ENCODE measurements at places on chromosomes 2 and 18.
A peak's percentile ranks its signal among the peaks of the same experiment; 100 is the strongest.

GRCh38 chr2:179741317-179741716 lies 120.1 kb downstream of the ZNF385B start:
- H3K27me3 ChIP-seq = no peaks in the 10 kb centered on the region
- no peak overlapping the region for H3K27ac ChIP-seq
- no peak for DNase-seq
- H3K4me3 ChIP-seq = no peak overlapping the region

DNA sequence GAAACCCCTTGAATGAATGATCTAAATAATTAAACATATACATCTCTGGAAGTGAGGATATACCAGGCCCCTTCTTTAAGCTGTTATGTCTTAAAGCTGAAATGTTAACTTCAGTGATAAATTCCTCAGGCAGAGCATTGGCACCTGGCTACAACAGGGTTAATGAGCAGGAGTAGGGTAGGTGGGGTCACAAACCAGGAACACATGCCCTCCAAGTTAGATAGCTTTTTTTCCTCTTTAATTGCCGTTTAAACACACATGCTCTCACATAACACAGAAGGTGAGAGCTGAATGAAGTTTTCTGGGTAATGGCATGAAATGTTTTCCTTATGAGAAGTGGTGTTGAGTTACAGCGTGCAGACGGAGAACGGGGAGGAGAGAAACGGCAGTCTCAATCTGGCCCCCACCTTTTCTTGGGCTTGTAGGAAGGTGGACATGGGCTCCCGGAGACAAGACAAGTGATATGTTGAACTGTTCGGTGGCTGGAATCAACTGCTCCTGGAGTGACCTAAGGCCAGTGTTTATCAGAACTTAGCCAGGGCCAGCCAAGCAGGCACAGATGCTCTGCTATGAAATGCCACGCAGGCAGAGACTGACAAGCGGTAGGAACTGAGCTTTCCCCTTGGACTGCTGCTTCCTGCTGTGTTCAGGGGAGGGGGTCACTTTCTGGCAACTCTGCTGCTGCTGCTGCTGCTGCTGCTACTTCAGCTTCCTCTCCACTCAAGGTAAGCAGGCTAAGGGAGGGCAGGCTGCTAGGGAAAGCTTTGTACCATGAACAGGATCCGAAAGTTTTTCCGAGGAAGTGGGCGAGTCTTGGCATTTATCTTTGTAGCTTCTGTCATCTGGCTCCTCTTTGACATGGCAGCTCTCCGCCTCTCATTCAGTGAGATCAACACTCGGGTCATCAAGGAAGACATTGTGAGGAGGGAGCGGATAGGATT lies at the start of gene GALNT5:
Gene GALNT5 (plus strand): TSS at position 394 of the 941 bp plus-strand sequence. CDS start 378 bp downstream, at position 772.
- no peaks in the 10 kb centered on the region for H3K27me3 ChIP-seq
- H3K4me1 ChIP-seq = peaks cover 5% of the 10 kb centered on the region
- DNase-seq = peak; percentile 52
- peak within 1 kb of the TSS; percentile 68 for H3K4me3 ChIP-seq

DNA sequence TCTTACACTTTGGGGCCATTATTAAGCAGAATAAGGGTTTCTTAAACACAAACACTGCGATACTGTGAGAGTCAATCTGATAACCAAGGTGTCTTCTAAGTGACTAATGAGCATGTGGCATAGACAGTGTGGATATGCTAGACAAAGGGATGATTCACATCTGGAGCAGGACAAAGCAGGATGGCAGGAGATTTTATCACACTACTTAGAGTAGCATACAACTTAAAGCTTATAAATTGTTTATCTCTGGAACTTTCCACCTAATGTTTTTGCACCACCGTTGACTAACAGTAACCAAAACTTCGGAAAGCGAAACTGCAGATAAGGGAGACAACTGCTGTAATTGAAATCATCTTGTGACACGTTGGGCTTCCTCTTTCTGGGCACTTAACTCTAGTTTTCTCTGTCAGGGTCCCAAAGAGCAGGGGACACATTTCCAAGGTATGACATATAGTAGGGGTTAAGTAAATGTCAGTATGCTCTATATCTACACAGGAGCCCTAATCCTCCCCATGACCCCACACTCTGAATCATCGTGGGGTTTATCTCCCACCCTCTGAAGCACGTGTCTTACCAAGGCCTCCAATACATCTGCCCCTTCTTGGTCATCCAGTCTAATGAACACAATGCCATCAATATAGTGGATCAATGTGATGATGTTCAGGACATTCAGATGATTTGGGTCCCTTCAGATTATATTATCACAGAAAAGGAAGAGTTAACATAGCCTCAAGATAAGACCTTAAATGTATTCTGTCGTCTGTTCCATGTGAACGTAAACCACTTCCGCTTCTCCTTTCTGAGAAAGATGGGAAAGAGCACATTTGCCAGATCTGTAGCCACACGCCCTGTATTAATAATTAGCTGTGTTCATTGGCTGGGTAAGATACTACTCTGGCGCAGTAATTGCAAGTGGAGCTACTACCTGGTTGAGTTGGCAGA lies 78.7 kb downstream of the FTCDNL1 start:
- DNase-seq = no peak
- H3K4me1 ChIP-seq = no peaks in the 10 kb centered on the region
- no peak overlapping the region for H3K4me3 ChIP-seq
- H3K27me3 ChIP-seq = no peaks in the 10 kb centered on the region
- H3K36me3 ChIP-seq = no peaks in the 10 kb centered on the region
- no peak overlapping the region for H3K27ac ChIP-seq

DNA sequence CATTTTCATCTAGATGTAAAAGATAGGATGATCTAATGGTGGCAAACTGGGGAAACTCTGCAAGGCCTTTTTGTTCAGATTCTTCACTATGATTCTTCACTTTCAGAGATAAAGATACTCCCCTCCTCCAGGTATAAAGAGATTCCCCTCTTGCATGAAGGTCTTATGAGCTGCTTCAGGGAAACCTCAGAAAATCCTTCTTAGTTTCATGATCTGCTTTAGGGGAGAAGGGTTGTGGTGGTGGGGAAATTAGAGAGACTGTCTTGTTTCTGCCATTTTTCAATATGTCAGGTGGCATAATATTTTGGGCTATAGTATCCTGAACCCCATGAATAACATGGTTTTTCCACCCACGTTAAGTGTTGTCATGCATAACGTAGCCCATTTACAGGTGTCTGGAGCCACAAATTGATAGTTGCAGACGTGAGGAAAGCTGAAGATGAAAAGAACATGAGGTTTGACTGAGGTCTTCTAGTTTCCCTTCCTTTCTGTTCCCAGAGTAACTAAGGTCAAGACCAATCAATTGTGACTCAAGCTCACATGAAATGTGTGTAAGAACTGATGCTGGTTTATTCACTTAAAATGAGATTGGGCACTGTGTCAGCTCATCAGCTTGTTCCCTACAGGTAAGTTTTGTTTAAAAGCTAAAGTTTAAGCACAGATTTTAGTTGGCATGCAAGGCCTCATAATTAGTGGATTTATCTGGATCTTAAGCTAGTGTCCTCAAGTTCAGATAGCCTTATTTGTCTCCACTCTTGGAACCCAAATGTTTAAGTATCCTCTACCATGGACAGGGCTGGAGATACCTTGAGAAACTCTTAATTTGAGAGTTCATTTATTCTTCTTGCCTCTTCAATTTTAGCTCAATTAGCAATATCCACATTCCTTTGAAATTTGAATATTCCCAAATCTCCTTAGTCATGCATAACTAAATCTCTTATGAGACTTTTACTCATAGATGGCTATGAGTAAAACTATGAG lies 304.5 kb upstream of the FANCL start:
- no peaks in the 10 kb centered on the region for H3K27me3 ChIP-seq
- no peaks in the 10 kb centered on the region for H3K36me3 ChIP-seq
- DNase-seq = no peak
- H3K27ac ChIP-seq = no peak overlapping the region
- H3K4me1 ChIP-seq = peaks cover 11% of the 10 kb centered on the region

DNA sequence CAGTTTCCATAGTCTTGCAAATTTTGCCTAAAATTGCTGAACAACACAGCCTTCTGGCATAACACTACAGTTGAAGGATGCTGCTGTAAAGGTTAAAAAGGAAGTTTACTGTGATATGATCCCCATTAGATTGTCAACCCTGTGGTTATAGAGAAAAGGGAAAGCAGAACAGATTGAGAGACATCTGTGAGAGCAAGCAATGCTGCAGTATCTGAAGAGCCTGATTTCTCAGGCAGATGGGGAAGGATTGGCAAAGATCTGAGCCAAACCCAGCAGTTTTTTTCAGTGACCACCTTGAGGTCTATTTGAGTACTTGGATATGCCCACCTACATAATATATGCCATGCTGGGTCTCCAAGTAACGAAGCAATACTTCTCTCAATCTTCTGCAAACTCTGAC lies 8.5 kb upstream of the ST8SIA3 start:
- no peak overlapping the region for H3K4me3 ChIP-seq
- no peak for DNase-seq
- no peaks in the 10 kb centered on the region for H3K4me1 ChIP-seq
- H3K27me3 ChIP-seq = no peaks in the 10 kb centered on the region

DNA sequence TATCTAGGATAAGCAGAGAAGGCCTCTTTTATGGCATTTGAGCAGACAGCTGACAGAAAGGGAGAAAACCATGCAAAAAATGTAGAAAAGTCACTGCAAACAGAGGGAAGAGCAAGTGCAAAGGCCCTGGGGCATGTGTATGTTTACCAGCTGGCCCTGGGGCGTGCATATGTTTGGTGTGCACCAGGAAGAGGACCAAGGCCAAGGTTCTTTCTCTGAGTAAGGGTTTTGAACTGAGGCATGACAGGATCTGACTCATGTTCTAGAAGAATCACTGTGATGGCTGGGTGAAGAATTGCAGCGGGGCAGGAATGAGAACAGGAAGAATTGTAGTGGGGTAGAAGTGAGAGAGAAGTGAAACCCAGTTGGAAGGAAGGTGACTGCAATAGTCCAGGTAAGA lies 69.6 kb downstream of the STEAP3 start:
- no peak for DNase-seq
- no peaks in the 10 kb centered on the region for H3K27me3 ChIP-seq
- no peak overlapping the region for H3K4me3 ChIP-seq

GRCh38 chr18:47919916-47920315 lies 10.5 kb downstream of the SMAD2 start:
- no peaks in the 10 kb centered on the region for H3K36me3 ChIP-seq
- H3K4me3 ChIP-seq = no peak overlapping the region
- no peaks in the 10 kb centered on the region for H3K27me3 ChIP-seq

- no peaks in the 10 kb centered on the region for H3K27me3 ChIP-seq
- no peak overlapping the region for H3K27ac ChIP-seq
- no peak overlapping the region for H3K4me3 ChIP-seq
- DNase-seq = no peak
- H3K4me1 ChIP-seq = no peaks in the 10 kb centered on the region
Observed at GRCh38 chr2:109476641-109477441, 136.9 kb downstream of the SEPTIN10 start.

DNA sequence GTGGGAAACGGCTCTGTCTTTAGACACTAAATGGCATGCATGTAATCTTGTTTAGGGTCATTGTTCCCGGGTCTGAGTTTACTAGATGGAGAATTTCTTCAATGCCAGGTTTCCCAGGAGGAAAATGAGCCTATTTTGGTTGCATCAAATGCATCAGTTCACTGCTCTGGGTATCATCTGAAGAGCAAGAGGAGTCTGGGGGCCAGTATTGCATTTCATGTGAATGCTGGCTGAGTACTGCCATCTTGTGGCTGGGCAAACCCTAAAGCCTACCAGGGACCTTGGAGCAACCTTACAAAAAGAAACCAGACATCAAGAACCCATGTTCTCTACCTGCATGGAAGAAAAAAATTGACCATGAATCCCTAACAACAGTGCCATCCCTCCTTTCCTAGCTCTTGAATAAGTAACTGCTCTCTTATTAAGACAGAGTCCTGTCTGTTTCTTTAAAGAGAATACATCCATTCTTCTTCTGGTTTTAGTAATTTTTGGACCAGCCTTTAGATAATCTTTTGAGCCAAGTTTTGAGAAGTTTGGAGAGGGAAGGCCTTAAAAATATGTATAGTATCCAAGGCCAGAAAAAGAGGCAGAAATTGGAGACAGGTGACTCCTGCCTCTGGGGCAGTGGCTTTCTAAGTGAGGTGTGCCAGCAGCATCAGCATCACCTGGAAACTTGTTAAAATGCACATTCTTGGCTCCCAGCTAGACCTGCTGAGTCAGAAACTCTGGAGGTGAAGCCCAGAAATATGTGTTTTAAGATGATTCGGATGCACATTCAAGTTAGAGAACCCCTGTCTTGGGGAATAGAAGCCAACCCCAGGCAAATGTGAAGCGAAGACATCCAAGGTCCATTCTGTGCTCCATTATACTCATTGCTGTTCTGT lies 261.0 kb upstream of the CXCR4 start:
- H3K36me3 ChIP-seq = no peaks in the 10 kb centered on the region
- DNase-seq = peak; percentile 31
- H3K4me1 ChIP-seq = no peaks in the 10 kb centered on the region
- H3K27me3 ChIP-seq = no peaks in the 10 kb centered on the region
- no peak overlapping the region for H3K4me3 ChIP-seq

- no peak overlapping the region for H3K27ac ChIP-seq
- no peaks in the 10 kb centered on the region for H3K36me3 ChIP-seq
- no peaks in the 10 kb centered on the region for H3K4me1 ChIP-seq
- no peak for DNase-seq
- H3K4me3 ChIP-seq = no peak overlapping the region
Observed at GRCh38 chr18:35284841-35285240, 5.2 kb downstream of the ZSCAN30 start.

GRCh38 chr2:5026571-5027234 lies 665.5 kb upstream of the SOX11 start:
- no peaks in the 10 kb centered on the region for H3K4me1 ChIP-seq
- H3K27me3 ChIP-seq = no peaks in the 10 kb centered on the region
- H3K36me3 ChIP-seq = no peaks in the 10 kb centered on the region
- H3K27ac ChIP-seq = no peak overlapping the region
- H3K4me3 ChIP-seq = no peak overlapping the region
- DNase-seq = no peak

DNA sequence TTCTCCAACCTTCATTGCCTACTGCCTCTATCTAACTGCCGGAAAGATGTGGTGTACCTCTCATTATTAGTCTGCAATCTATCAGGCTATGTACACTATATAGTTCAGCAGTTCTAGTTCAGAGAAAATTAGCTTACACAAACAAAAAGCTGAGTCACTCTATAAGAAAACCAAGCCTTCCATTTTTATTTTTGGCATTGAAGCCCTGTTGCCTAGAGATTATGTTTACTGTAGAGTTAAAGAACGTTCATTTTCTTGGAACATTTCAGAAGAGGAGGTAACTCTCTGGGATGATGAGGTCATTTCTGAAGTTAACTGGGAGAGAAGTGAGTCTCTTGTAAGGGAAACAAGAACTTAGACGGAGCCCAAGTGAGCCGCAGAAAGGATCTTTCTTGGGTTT lies 133.5 kb downstream of the FAM124B start:
- H3K36me3 ChIP-seq = no peaks in the 10 kb centered on the region
- no peak overlapping the region for H3K4me3 ChIP-seq
- H3K4me1 ChIP-seq = no peaks in the 10 kb centered on the region
